ENCODE measurements at places on chromosomes 6 and 20. TPM values are rescaled to one million over a fixed set of nuclear protein-coding genes. Genes with fewer than 3 reads are reported as not detected.

The PTGIS gene
- 5.6 TPM for total RNA-seq

The CLPSL1 gene
- total RNA-seq, result not detected

The SLC4A11 gene
- 1.2 TPM for total RNA-seq

The DZANK1 gene
- total RNA-seq, result 1.5 TPM

The LPA gene
- not detected for total RNA-seq

The SSTR4 gene
- not detected for total RNA-seq

The HEBP2 gene
- total RNA-seq, result 40.7 TPM

The MOG gene
- total RNA-seq, result not detected

The NKAPL gene
- total RNA-seq, result 1.9 TPM

The WFDC10B gene
- total RNA-seq, result not detected

The AMD1 gene
- total RNA-seq, result 42.5 TPM

The RAET1G gene
- total RNA-seq, result 1.8 TPM

The SPATA25 gene
- 1.1 TPM for total RNA-seq

The SEL1L2 gene
- not detected for total RNA-seq

The BPIFB1 gene
- total RNA-seq, result not detected

The CABLES2 gene
- 2.4 TPM for total RNA-seq

The OTOR gene
- total RNA-seq, result not detected

The GJA10 gene
- not detected for total RNA-seq

The RFX6 gene
- not detected for total RNA-seq

The RRAGD gene
- total RNA-seq, result 0.37 TPM

The EDN3 gene
- total RNA-seq, result not detected

The REM1 gene
- not detected for total RNA-seq
